Erythroblast (primary cell): ENCODE measurements at places on chromosomes 4 and X.

DNA sequence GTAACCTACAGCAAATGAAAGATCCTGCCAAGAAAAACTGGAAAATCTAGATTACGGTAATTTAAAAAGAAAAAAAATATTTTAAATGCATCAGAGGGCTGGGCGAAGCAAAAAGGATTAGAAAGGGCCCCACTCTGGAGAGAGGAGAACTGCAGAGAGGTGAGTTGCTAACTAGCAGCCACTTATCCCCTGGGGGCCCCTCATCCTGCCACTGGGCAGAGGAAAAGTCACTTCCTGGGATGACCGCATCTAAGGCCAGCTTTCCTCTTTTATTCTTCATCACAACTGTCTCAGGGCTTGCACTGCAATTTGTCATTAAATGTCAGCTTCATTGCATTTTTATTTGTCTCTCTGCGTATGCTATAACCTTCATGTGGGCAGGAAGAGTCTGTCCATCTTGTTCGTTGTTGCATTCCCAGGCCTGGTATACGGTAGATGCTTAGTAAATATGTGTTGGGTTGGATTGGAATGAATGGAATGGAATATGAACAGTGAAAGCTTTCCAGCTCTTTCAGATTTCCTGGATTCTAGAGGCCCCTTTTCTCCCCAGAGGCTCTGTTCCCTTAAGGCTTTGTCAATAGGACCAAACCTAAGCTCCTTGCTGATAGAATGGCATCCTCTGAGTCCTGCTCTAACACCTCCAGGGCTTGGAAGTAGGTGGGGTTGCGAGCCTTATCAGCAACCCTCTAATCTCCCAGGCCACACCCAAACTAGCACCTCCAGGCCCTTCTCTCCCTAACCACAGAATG is 58.9 kb downstream of the TLR10 start:
- DNase-seq, result peak; percentile 68

GRCh38 chrX:15143050-15143824 is 126.6 kb downstream of the ASB9 start:
- DNase-seq, result peak; percentile 51

- no peak for DNase-seq
Observed at GRCh38 chrX:25597551-25597950, 540.6 kb upstream of the MAGEB18 start.

DNA sequence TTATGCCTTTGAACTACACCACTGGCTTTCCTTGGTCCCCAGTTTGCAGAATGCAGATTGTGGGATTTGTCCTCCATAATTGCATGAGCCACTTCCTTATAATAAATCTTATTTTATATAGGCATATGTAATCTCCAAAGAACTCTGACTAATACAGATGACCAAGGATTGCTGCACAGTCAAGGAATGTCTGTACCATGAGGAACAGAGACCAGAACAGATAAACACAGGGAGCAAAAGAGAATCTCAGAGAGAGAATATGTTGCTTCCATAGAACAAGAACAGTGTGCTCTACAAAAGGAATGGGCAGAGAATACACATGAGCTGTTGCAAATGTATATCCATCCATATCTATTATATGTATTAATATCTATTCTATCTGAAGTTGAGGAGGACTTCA is 111.1 kb downstream of the ADRA2C start:
- no peak for DNase-seq

DNA sequence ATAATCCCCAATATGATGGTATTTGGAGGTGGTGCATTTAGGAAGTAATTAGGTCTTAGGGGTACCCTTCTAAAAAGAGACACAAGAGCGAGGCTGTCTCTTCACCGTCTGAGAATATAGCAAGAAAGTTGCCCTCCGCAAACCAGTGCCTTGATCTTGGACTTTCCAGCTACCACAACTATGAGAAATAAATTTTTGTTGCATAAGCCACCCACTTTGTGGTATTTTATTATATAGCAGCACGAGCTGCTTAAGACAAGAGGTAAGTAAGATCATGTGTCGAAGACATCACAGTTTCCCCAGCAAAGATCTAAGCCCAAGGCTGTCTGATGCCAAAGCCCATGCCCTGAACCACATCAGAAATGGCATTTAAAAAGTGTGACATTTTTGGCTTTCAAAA is 9.6 kb upstream of the EXOSC9 start:
- no peak for DNase-seq

GRCh38 chrX:38929966-38930421 is 128.7 kb downstream of the MID1IP1 start:
- DNase-seq, result peak; percentile 5

- DNase-seq, result no peak
Observed at GRCh38 chr4:76307660-76308014, 1.1 kb downstream of the STBD1 start.

DNA sequence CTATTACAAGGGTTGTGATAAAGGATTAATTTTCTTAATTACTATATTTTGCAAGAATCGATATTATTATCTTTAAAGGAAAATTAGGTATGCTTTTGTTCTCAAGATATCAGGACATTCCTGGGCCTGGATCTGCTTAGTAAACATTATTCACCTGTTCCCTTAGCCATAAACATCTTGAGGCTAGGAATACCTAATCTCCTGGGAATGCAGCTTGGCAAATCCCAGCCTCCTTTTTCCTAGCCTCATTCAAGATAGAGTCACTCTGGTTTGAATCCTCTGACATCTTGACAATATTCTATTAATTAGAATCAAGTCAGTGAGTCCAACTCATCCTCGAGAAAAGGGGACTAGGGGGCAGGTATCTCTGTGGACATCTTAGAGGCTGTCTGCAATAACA is 327.1 kb downstream of the STIM2 start:
- DNase-seq, result no peak

DNA sequence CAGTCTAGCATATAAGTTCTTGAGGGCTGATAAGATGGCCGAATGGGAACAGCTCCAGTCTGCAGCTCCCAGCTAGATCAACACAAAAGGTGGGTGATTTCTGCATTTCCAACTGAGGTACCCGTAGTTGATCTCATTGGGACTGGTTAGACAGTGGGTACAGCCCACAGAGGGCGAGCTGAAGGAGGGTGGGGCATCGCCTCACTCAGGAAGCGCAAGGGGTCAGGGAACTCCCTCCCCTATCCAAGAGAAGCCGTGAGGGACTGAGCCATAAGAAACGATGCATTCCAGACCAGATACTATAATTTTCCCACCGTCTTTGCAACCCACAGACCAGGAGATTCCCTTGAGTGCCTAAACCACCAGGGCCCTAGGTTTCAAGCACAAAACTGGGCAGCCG is 109.0 kb downstream of the RPS6KA6 start:
- no peak for DNase-seq

DNA sequence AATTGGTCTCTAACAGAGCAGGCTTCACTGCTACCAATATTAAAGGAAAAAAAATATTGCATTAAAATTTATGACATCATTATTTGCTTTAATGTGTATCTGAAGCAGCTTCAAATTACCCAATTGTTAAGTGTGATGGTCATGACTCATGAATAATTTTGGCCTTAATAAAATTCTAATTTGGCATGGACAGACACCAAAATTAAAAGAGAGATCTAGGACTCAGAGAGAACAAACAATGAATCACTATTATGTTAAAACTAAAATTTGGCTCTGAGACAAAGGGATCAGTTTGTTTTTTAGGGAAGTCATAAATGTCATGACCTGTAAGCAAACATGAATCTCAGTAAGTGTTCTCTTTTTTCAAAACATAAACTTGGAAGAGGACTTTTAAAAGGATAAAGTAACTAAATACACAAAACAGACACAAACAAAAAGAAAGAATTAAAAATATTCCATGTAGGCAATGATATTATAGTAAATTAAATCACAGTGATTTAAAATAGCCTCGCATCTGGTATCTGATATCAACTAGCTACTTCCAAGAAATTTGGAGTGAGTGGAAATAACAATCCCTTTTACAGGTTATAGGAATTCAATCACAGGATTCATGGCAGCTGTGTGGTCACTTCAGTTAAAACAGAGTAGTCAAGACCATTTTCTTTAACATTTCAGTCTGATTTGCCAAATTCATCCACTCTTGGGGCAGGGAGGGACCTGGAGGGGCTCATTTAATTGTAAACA is 11.6 kb downstream of the VEGFC start:
- no peak for DNase-seq

DNA sequence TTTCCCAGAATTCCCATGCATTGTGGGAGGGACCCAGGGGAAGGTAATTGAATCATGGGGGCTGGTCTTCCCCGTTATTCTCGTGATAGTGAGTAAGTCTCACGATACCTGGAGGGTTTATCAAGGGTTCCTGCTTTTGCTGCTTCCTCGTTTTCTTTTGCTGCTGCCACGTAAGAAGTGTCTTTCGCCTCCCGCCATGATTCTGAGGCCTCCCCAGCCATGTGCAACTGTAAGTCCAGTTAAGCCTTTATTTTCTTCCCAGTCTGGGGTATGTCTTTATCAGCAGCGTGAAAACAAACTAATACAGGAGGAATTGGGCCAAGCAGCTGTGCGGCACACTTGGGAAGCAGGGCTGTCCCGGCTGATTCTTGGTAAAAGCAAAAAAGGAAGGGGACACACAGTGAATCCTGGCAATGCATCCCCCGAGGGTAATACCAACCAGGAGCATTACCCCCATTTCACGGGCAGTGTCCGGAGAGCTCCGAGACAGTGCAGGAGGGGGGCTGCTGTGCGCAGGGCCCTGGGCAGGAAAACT is 185.7 kb downstream of the AFAP1 start:
- DNase-seq, result no peak

DNA sequence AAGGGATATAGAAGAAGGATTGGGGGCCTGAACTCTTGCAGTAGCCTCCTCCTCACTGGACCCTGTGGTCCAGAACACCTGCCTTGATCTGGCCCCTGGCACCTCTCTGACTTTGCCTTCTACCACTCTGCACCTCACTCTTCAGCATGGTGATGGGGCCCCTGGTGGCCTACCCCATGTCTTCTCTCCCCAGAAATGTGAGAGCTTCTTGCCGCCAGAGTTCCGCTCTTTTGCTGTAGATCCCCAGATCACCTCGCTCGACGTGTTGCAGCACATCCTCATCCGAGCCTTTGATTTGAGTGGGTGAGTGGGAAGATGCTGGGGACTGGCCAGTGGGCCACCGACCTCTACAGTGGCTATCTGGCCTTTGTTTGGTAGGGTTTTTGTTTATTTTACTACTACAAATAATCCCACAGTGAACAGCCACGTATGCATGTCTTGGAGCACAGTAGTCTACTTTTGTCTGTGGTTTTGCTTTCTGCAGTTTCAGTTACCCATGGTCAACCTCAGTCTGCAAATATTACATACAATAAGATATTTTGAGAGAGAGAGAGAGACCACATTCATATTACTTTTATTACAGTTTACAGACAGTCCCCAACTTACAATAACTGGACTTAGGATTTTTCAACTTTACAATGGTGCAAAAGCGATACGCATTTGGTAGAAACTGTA is 1.8 kb downstream of the TBC1D25 start:
- no peak for DNase-seq

DNA sequence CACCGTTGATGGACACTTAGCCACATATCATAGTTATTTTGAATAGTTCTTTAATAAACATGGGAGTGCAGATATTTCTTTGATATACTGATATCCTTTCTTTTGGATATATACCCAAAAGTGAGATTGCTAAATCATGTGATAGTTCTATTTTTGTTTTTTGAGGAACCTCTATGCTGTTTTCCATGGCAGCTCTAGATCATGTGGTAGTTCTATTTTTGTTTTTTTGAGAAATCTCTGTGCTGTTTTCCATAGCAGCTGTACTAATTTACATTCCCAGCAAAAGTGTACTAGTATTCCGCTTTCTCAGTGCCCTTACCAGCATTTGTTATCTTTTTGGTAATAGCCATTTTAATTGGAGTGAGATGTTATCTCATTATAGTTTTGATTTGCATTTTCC is 3.6 kb downstream of the SH3BGRL start:
- DNase-seq, result no peak

- DNase-seq, result no peak
Observed at GRCh38 chr4:10011277-10011676, 10.0 kb downstream of the SLC2A9 start.

- DNase-seq, result no peak
Observed at GRCh38 chr4:10045481-10045880, 24.2 kb upstream of the SLC2A9 start.

GRCh38 chrX:1518512-1518911 is 18.5 kb downstream of the P2RY8 start:
- DNase-seq, result no peak

GRCh38 chrX:47224266-47224895 is 5.9 kb downstream of the CDK16 start:
- DNase-seq, result no peak

GRCh38 chr4:10151182-10151581 is 34.6 kb upstream of the WDR1 start:
- DNase-seq, result no peak

GRCh38 chr4:10656988-10657387 is 27.6 kb downstream of the CLNK start:
- DNase-seq, result no peak

GRCh38 chrX:149298111-149298510 is 207.0 kb downstream of the IDS start:
- no peak for DNase-seq

- DNase-seq, result no peak
Observed at GRCh38 chr4:87433342-87433741, 11.0 kb downstream of the NUDT9 start.

- no peak for DNase-seq
Observed at GRCh38 chr4:108415389-108415788, 205.0 kb upstream of the RPL34 start.

DNA sequence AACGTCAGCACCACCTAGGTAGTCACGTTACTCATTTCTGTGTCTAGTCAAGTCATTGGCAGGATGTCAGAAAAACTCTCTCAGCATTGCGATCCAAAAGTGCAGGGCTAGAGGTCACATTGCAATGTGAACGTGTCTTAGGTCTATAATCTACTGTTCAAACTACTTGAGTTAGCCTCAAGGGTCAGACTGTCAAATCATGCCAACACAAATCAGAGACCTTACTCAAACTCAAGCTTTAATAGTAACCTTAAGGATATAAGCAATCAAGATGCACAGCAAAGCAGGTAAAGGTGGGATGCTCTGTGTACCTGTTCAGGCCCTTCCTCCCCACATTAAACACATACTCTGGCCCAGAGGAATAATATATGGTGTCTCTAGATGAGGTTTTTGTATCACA is 114.4 kb upstream of the NOCT start:
- DNase-seq, result no peak

GRCh38 chr4:183106839-183107238 is 7.8 kb downstream of the WWC2 start:
- no peak for DNase-seq

- no peak for DNase-seq
Observed at GRCh38 chr4:1416051-1416947, 10.1 kb upstream of the NKX1-1 start.

GRCh38 chr4:81314196-81314896 is 99.3 kb upstream of the PRKG2 start:
- no peak for DNase-seq

GRCh38 chr4:60953826-60954225 is 246.3 kb upstream of the ADGRL3 start:
- DNase-seq, result no peak

- DNase-seq, result no peak
Observed at GRCh38 chr4:69775321-69775867, 15.0 kb upstream of the SULT1B1 start.
